CD8-positive, alpha-beta T cell (primary cell): ENCODE measurements at places on chromosomes 7 and 10. TPM values are rescaled to one million over a fixed set of nuclear protein-coding genes. Genes with fewer than 3 reads are reported as not detected.

LRIT1 gene
- total RNA-seq, result not detected

NEUROD6 gene
- total RNA-seq, result not detected

- no peak for DNase-seq
Measured at GRCh38 chr7:11155883-11156282, 182.2 kb downstream of the PHF14 start.

TMEM236 gene
- not detected for total RNA-seq

GRCh38 chr10:102410429-102411073 is 8.0 kb downstream of the PSD start:
- DNase-seq, result no peak

- DNase-seq, result no peak
Measured at GRCh38 chr10:131082991-131083481, 228.5 kb downstream of the TCERG1L start.

DNA sequence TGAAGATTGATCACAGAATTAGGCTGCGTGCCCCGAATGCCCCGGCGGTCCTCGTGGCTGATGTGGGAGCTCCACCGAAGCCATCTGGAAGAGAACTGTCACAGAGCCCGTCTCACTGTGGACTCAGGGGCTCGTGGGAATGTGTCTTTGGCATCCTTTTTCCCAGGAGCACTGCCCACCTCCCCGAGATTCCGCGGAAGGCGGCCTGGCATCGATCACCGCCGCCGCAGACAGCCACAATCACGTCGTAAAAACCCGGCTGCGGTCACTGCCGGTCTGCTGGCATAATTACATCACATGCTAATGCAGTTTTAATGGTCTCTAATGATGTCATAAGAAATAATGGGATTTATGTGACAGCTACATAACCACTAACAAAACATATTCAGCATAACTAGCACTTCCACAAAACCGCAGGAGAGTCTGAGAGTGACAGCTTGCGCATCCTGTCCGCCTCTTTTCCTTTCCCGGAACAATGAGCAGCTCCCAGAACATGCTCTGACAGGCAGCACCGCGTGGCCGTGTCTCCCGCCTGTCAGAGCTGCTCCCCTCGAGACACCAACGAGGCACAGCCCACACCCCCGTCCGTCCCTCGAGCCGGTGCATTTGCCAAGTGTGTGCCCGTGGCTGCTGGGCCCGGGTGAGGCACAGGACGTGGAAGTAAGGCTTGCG is 490.0 kb downstream of the PTPRN2 start:
- DNase-seq, result no peak

DNA sequence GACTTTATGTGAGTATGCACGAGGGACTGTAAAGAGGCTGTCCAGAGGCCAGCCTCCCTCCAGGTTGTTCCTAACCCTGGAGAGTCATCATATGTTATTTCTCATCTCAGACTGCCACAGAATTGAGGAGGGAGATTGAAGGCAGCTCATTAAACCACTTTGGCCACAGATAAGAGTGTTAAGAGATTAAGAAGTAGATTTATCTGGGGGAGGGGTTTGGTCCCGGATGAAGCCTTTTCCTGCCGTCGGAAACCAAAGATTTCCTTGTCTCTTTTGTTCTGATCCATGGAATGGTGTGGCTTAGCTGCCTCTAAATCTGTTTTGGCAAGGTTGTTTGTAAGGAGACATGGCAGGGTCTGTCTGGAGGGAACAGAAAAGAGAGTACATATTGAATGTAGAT is 338.8 kb downstream of the AUTS2 start:
- no peak for DNase-seq

DNA sequence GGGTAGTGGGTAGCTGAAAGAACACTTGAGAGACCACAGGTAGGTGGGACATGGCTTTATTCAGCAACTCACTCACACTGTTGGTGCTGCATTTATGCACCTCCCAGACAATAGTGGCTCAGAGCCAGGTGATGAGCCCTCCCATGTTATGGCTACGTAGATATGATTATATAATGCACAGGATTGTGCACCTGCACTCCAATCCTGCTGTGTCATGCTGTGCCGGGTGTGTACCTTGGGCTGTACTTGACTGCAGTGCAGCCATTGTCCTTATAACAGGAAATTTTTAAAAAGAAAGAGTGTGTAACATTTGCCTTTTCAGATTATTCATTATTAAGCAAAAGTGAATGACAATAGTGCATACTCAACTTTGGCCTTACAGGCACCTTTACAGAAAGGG is 366.1 kb upstream of the BMPER start:
- DNase-seq, result peak; percentile 14

GRCh38 chr7:116438267-116438666 is 61.3 kb upstream of the CAV2 start:
- no peak for DNase-seq

GRCh38 chr7:132221356-132221755 is 354.9 kb downstream of the PLXNA4 start:
- no peak for DNase-seq

GRCh38 chr7:1224086-1224716 is 8.5 kb upstream of the UNCX start:
- DNase-seq, result no peak

DNA sequence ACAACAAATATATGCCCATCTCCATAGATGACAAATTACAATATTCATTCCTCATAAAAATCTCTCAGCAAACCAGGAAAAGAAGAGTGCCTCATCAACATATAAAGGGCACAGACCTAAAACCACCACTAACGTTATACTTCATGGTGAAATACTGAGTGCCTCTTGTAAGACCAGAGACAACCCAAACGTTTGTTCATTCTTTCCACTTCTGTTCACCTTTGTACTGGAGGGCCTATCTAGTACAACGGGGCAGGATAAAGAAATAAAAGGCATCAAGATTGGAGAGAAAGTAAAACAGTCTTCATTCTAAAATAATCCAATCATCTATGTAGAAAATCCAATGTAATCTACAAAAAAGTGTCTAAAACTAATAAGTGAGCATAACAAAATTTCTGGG is 79.1 kb downstream of the LARP4B start:
- DNase-seq, result no peak

HMX3 gene
- total RNA-seq, result 0.35 TPM

- DNase-seq, result no peak
Measured at GRCh38 chr7:15821484-15822427, 135.3 kb upstream of the MEOX2 start.

DNA sequence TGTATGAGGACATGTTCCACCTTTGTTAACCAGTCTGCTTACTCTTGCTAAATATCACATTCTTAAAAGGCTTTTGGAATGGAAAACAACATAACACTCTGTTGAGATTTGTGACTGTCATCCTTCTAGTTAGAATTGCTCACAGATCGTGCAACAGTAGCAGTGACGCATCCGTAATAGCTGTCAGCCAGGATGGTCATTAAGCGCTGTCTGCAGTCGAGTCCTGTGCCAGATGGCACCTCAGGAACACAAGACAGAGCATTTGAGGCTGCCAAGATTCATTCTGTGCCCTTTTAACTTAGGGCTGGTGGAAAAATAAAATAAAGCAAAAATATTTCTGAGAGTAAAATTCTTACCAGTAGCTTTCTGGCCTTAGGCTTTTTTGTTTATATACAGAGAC is 348.6 kb downstream of the ANKRD7 start:
- no peak for DNase-seq
